ENCODE measurements at places on chromosomes 11 and 22. TPM values are rescaled to one million over a fixed set of nuclear protein-coding genes. Genes with fewer than 3 reads are reported as not detected.

- H3K36me3 ChIP-seq: peaks cover 8% of the 10 kb centered on the region
- no peak overlapping the region for H3K27ac ChIP-seq
- peaks cover 16% of the 10 kb centered on the region for H3K4me1 ChIP-seq
- peak; percentile 50 for DNase-seq
- H3K27me3 ChIP-seq: no peaks in the 10 kb centered on the region
- H3K4me3 ChIP-seq: no peak overlapping the region
These were observed 43.2 kb downstream of the PANX1 start for GRCh38 chr11:94171693-94172440.

DNA sequence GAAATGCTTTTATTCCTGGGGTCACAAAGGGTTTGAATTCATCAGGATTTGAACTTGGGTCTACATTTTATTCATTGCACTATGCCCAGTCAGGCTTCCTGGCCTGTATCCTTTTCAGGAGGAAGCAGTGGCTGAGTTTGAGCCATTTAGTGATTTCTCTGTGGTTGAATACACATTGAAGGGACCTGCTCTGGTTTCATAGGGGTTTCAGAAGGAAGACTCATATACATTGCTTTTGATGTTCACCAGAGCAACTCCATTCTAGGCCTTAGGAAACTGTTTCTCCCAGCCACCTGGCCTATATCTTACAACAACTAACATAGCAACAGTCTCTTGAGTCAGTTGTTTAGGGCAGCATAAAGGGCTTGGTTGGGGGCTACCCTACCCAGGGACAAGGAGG, 165.7 kb downstream of the INSC start:
- peaks cover 17% of the 10 kb centered on the region for H3K27me3 ChIP-seq
- H3K4me3 ChIP-seq: no peak overlapping the region
- H3K36me3 ChIP-seq: no peaks in the 10 kb centered on the region
- H3K27ac ChIP-seq: no peak overlapping the region

- peaks cover 5% of the 10 kb centered on the region for H3K36me3 ChIP-seq
- no peak overlapping the region for H3K27ac ChIP-seq
- peaks cover 58% of the 10 kb centered on the region for H3K27me3 ChIP-seq
These were observed 21.2 kb upstream of the MAP6 start for GRCh38 chr11:75689863-75690609.

Gene MS4A4A
- not detected for total RNA-seq

Gene SSH3
- 14.9 TPM for total RNA-seq

All from activated CD4-positive, alpha-beta memory T cell treated with anti-CD3 and anti-CD28 coated beads for 36 hours (primary cell).